Left ventricle myocardium inferior (tissue), 1 donor: ENCODE measurements at places on chromosomes 6 and 20. TPM values are rescaled to one million over a fixed set of nuclear protein-coding genes. Genes with fewer than 3 reads are reported as not detected.
A peak's percentile ranks its signal among the peaks of the same experiment; 100 is the strongest.

CD40 gene
- 6.8 TPM for total RNA-seq

SIM1 gene
- not detected for total RNA-seq

ALDH5A1 gene
- 27.6 TPM for total RNA-seq

ISM1 gene
- total RNA-seq, result 1.3 TPM

ENPP5 gene
- 3.0 TPM for total RNA-seq

LY6G6D gene
- total RNA-seq, result not detected

CCN6 gene
- total RNA-seq, result not detected

PTCRA gene
- not detected for total RNA-seq

GRCh38 chr6:161439093-161439492, 165.2 kb upstream of the AGPAT4 start:
- peak; percentile 59 for DNase-seq

DNA sequence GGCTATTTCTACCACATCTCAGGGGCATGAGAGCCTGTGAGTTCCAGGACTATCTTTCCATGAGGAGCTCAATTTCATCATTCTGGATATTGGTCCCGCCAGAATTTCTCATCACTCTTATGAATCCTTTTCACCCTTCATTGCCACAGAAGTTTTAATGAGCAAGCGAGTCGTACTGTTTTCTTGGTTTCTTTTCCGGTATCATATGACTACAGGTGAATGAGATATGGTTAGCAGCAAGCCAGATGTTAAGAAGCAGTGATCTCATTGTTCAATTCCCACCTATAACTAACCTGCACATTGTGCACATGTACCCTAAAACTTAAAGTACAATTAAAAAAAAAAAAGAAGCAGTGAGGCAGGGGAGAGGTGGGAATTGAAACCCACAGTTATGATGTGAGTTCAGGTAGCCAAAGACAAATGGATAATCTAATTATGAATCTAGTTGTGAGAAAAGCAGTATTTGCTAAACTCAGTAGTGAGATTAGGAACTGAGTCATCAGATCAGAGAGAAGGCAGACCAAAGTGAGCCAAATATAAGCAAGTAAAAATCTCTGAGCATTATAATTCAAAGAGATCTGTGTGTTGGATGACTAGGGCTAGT, 78.0 kb upstream of the ELOVL5 start:
- no peak for DNase-seq

- no peak for DNase-seq
Observed at GRCh38 chr6:149939909-149940671, 1.7 kb upstream of the ULBP2 start.

- DNase-seq, result no peak
Observed at GRCh38 chr6:133892813-133893691, 4.1 kb downstream of the TCF21 start.

GRCh38 chr6:107292715-107293271, 166.6 kb downstream of the PDSS2 start:
- no peak for DNase-seq

DNA sequence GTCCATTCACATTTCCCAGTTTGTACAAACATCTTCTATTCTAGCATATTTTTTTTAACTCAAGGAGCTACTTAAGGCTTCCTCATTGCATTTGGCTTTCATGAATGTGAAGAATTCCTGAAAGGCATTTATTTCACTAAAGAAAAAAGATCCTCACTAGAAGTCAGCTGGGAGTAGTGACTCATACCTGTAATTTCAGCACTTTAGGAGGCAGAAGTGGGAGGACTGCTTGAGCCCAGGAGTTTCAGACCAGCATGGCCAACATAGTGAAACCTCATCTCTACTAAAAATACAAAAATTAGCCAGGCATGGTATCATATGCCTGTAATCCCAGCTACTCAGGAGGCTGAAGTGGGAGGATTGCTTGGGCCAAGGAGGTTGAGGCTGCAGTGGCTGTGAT, 30.9 kb upstream of the XRN2 start:
- no peak for DNase-seq

DNA sequence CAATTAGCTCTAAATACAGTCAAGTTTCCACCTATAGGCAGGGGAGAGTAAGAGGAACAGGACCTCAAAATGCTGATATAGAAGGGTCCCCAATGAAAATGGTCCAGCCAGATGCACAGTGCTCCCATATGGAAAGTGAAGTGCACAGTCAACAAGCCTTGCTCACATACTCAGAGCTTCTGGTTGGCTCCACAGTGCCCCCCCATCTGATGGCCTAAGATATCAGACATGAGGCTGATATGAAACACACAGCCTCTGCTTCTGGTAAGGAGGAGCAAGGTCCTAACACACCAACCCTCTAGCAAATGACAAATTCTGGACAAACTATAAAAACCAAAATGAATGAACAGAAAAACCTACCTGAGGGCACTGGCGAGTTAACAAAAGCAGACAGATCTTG, 111.4 kb upstream of the EMILIN3 start:
- no peak for DNase-seq

DNA sequence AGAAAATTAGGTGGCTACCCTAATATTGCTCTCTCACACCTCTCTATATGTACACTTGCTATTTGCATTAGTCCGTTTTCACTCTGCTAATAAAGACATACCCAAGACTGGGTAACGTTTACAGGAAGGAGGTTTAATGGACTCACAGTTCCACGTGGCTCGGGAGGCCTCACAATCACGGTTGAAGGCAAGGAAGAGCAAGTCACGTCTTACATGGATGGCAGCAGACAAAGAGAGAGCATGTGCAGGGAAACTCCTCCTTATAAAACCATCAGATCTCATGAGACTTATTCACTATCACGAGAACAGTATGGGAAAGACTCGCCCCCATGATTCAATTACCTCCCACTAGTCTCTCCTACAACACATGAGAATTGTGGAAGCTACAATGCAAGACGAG, 53.4 kb downstream of the EPM2A start:
- no peak for DNase-seq

- DNase-seq, result peak; percentile 64
Observed at GRCh38 chr6:107670792-107671199, 153.3 kb downstream of the SCML4 start.

DNA sequence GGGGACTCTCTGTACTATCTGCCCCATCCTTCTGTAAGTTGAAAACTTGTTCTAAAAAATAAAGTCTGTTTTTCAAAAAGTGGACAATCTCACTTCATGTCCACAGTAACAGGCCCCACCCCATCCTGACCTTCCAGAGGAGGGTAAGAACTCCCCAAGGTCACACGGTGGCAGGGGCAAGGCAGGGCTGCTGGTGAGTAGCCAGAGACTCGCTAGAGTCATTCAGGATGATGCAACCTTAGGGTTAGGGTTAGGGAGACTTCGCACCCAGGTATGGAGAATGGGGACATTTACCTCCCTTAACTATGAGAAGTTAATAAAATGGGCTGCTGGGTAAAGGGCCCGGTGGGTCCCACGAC, 15.4 kb downstream of the PEDS1 start:
- no peak for DNase-seq

DNA sequence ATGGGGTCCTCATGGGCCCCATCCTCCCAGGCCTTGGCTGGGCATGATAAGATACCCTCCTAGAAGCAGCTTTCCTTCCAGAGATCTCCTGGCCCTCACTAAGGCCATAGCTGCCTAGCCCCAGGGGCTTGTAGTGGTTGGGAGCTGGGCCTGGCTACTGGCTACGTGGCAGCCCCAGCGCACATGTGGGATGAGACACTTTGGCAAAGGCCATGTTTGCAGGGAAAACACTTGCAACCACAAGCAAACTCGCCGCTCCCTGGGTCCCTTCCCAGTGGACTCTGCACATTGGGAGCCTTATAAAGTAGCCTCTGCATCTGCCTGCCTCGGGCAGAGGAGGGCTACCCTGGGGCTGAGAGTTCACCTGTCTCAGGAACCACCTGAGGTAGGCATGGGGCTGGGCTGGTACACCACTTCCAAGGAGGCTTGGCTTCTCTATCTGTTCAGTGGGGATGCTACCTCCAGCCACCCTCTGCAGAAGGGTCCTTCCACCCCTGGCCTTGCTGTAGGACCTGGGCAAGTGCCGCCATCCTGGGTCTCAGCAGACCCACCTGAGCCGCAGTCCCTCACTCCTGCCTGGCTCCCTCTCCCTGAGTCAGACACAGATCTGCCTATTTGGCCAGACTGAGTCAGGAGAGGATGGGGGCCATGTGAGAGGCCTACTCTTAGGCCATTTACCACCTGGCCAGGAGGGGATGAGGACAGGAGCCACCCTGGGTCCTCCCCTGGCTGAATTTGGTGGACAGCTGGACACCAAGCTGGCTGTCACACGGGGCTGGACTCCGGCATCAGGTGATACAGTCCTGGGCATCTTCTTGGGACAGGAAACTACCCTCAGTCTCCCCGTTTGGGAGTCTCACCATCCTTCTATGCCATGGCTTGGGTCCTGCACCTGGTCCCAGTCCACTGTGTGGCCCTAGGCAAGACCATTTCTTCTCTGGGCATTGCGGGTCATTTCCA, at the start of gene BPIFB2:
Gene BPIFB2, plus strand, starts transcription at position 329 of the 960 bp plus-strand sequence. CDS start 871 bp downstream, outside the sequence.
- no peak for DNase-seq

GRCh38 chr6:9521152-9521530, 893.7 kb downstream of the TFAP2A start:
- DNase-seq, result no peak

- no peak for DNase-seq
Observed at GRCh38 chr6:108421366-108421765, 126.5 kb downstream of the AFG1L start.

- peak; percentile 92 for DNase-seq
Observed at GRCh38 chr20:35616465-35617396, 1.1 kb downstream of the SPAG4 start.

- DNase-seq, result no peak
Observed at GRCh38 chr6:13299403-13299821, 28.9 kb downstream of the TBC1D7 start.

DNA sequence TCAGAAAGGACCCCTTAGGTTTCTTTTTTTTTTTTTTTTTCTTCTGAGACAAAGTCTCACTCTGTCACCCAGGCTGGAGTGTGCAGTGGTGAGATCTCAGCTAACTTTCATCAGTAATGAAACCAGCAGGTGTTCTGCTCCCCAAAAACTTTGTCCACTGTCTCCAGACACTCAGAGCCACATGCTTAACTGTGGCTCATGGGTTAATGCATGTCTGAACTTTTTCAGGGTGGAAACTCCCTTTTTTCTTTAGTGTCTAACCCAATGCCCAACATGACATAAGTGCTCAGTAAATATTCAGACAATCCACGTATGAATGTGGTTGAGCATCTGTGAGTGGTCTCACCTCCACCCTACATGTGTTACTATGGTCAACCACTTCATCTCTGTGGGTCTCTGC, 45.4 kb downstream of the MYB start:
- DNase-seq, result no peak

GRCh38 chr20:43923322-43923721, 8.7 kb downstream of the TOX2 start:
- no peak for DNase-seq

GRCh38 chr6:155036907-155037306, 41.8 kb downstream of the TIAM2 start:
- no peak for DNase-seq

- DNase-seq, result no peak
Observed at GRCh38 chr20:37137547-37137946, 41.6 kb upstream of the RPN2 start.

- DNase-seq, result no peak
Observed at GRCh38 chr6:161050134-161050765, 58.7 kb downstream of the MAP3K4 start.

DNA sequence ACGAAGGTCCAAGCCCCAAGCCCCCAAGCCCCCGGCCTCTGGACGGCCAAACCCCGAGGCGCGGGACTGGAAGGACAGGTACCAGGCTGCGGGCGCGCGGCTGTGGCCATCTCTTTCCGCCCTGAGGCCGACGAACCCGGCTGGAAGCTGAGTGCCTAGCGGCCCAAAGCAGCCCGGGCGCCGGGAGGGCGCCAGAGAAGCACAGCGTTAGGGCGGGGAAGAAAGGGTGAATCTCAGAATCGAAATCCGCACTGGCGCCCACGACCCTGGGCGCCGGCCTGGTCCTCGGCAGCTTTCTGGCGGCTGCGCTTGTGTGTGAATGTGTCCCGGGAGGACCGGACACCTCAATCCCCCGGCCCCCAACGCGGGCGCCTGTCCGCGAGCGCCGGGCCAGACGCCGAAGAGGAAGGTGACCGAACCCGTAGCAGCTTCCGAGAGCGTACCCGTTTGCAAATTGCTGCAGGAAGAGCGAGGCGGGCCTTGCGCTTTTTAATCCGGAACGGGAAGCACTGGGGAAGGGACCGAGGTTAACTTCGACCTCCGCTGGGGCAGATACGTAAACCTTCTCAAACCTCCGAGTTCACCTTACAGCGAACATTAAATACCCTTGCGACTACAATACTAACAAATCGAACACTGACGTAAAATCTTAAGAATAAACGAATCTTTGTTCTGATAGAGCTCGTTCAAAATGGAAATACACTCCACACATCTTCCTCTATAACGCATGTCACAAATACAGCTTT, 2.9 kb downstream of the NRN1 start:
- no peak for DNase-seq

GRCh38 chr6:3283641-3284435, 25.1 kb downstream of the PSMG4 start:
- DNase-seq, result no peak

DNA sequence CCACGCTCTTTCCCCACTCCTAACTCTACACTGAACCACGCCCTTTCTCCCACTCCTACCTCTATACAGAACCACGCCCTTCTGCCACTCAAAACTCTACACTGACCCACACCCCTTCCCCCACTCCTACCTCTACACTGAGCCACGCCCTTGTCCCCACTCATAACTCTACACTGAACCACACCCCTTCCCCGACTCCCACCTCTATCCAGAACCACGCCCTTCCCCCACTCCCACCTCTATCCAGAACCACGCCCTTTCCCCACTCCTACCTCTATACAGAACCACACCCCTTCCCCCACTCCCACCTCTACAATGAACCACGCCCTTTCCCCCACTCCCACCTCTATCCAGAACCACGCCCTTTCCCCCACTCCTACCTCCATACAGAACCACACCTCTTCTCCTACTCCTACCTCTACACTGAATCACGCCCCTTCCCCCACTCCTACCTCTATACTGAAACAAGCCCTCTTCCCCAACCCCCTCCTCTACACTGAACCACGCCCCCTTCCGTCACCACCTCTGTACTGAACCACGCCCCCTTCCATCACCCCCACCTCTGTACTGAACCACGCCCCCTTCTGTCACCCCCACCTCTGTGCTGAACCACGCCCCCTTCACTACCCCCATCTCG, 10.1 kb downstream of the PXMP4 start:
- DNase-seq, result no peak
